ENCODE measurements at places on chromosomes 1 and 21.

DNA sequence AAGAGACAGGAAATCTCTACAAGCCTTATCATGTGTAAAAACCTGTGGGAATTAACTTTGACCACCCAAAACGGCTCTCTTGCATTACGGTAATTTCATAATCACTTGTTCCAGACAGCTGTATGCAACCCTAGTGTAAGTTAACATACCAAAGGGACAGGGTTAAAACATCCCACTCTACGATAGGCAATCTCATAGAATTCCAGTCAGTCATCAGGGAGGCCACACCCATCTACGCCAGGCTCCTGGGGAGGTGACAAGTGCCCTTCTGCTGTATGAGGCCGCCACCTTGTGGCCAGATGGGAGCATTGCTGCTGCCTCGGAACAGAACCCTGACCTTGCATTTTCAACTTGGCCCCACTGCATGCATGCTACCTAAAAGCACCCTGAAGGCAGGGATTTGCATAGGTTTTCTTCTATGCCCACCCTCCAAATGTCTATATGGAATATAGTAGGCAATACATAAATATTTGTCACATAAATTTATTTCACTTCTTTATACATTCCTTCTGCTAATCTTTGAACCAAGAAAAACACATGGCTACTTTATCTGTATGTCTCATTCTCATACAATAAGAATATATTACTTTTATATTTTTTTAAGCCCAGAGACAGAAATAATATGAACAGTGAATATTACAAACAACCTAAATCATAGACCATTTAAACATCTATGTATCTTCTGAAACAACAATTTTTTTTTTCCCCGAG is 12.6 kb downstream of the HSF2BP start:
- DNase-seq, result peak; percentile 95

GRCh38 chr21:34166468-34166867 is 93.1 kb downstream of the MRPS6 start:
- DNase-seq, result no peak

GRCh38 chr1:12434174-12434573 is 183.8 kb downstream of the DHRS3 start:
- peak; percentile 70 for DNase-seq

GRCh38 chr1:44339731-44340130 is 15.3 kb downstream of the ERI3 start:
- no peak for DNase-seq

DNA sequence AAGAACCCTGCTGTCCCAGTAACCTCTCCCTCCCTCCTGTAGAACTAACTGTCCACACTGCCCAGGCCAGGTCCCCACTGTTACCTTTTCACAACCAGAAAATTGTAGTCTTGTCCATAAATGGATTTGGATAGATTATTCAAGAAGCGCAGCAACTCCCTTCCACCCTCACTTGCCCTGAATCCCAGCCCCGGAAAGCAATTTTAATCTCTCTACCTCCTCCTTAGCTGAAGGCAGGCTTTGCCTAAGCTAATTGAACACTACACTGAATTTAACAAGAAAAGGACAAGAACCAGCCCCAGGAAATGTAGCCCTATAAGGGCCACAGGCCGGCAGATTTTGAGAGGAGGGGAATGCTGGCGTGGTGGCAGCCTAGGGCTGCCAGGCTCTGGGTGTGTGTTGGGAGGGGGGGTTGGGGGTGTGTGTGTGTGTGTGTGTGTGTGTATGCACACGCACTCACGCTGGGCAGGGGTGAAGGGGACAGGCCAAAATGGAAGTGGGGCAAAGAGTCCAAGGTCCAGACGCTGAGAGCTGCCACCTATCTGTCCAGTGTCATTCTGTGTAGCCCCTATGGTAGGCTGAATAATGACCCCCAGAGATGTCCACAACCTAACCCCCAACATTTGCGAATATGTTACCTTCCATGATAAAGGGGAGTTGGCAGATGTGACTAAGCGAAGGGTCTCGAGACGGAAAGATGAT is 10.8 kb upstream of the IFNGR2 start:
- DNase-seq, result no peak

GRCh38 chr21:44702973-44703730 is 6.2 kb downstream of the KRTAP10-12 start:
- no peak for DNase-seq

Measured in fibroblast of the aortic adventitia (primary cell).